ENCODE measurements at places on chromosomes 6 and 20. TPM values are rescaled to one million over a fixed set of nuclear protein-coding genes. Genes with fewer than 3 reads are reported as not detected.

- no peak for DNase-seq
Measured at GRCh38 chr20:40960521-40960956, 68.1 kb upstream of the TOP1 start.

- no peak for DNase-seq
Measured at GRCh38 chr6:21348504-21349195, 244.9 kb upstream of the SOX4 start.

KIF13A gene
- 36.3 TPM for total RNA-seq

ECI2 gene
- total RNA-seq: 137 TPM

CST3 gene
- total RNA-seq: 934 TPM

- DNase-seq: no peak
Measured at GRCh38 chr20:37911261-37911660, 8.3 kb downstream of the VSTM2L start.

DNA sequence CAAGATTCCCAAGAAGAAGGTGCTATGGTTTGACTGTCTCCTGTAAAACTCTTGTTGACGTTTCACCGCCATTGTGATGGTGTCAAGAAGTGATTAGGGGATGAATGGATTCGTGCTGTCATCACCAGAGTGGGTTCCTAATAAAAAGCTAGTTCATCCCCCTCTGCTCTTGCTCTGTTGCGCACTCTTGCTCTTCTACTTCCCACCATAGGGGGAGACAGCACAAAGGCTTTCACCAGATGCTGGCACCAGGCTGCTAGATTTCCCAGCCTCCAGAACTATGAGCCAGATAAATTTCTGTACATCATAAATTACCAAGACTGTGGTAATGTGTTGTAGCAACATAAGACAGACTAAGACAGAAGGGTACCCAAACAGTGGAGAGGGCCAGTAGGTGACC lies 21.6 kb upstream of the CCDC28A start:
- DNase-seq: no peak

HINT3 gene
- total RNA-seq: 33.2 TPM

VGLL2 gene
- total RNA-seq: not detected

- no peak for DNase-seq
Measured at GRCh38 chr6:11403035-11403601, 134.4 kb upstream of the TMEM170B start.

DNA sequence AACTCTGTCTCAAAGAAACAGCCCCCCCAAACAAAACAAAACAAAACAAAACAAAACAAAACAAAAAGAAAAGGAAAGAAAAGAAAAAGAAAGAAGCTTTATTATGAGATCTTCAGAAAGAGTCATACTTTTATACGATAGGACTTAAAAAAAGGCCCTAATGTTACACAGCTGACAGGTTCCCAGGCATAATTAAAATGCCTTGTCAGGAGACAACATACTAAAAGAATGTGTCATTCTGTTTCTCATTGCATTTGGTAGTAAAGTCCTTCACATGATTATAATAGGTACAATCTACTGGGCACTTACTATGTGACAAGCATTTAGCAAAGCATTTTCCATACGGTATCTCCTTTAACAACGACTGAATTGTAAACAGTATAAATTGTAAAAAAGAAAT lies 36.4 kb upstream of the RPN2 start:
- DNase-seq: no peak

ELOVL4 gene
- not detected for total RNA-seq

DNA sequence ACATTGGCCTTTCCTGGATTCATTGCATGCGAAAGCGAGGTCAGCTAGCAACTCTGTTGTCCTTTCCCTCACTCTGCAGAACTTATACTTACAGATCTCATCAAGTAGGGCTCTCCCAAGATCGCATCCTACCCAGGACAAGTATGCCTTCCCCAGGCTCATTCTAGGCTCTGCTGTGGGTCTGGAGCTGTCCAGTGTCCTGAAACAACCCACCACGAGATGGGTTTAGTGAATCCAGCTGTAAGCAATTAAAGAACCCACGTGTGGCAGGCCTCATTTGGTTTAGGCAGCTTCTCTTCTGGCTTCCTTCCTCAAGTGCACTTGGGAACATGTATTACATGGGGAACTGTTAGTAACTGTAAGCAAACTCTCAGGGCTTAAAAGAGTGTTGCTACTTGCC lies 406.5 kb upstream of the CHD6 start:
- DNase-seq: no peak

HLA-DOB gene
- total RNA-seq: not detected

TRIM31 gene
- total RNA-seq: 221 TPM

GRCh38 chr6:15356937-15357336 lies 111.1 kb downstream of the JARID2 start:
- DNase-seq: no peak

- no peak for DNase-seq
Measured at GRCh38 chr6:52726741-52727535, 36.3 kb downstream of the GSTA2 start.

DNA sequence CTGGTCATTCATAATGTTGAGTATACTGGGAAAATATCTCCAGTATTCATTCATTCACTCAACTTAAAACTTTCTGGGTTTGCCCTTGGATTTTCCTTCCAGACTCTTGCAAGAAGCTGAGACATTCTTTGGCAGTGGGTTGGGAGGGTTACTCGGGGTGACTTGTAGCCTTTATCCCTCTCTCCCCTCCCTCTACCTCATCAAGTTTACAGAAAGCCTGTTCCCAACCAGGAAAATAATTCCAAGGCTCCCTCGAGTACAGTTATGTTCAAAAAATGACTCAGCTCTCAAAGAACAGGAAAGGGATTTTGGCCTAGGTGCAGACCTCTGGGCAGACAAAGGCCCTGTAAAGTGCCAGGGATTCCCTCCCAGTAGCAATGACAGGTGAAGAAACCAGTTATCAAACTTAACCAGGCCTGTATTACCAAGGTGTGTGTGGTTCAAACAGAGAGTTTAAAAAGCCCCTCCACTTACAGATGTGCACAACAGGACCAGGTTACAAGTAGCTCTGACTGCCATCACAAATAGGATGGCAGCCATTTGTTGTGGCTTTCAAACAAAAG lies 22.2 kb downstream of the FKBP1A start:
- DNase-seq: no peak

DNA sequence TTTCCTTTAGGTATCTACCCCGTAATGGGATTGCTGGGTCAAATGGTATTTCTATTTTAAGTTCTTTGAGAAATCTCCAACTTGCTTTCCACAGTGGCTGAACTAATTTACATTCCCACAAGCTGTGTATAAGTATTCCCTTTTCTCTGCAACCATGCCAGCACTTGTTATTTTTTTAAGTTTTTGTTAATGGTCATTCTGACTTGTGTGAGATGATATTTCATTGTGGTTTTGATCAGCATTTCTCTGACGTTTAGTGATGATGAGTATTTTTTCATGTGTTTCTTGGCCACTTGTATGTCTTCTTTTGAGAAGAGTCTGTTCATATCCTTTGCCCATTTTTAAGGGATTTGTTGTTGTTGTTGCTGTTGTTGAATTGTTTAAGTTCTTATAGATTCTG lies 871.1 kb downstream of the KIF16B start:
- DNase-seq: no peak

- no peak for DNase-seq
Measured at GRCh38 chr6:6566766-6567165, 21.8 kb upstream of the LY86 start.

- no peak for DNase-seq
Measured at GRCh38 chr20:20520776-20521175, 152.9 kb downstream of the INSM1 start.

MAD2L1BP gene
- total RNA-seq: 61.0 TPM

TMC2 gene
- not detected for total RNA-seq

NHSL1 gene
- total RNA-seq: 73.2 TPM

FAM50B gene
- 5.2 TPM for total RNA-seq

OPN5 gene
- not detected for total RNA-seq

DNA sequence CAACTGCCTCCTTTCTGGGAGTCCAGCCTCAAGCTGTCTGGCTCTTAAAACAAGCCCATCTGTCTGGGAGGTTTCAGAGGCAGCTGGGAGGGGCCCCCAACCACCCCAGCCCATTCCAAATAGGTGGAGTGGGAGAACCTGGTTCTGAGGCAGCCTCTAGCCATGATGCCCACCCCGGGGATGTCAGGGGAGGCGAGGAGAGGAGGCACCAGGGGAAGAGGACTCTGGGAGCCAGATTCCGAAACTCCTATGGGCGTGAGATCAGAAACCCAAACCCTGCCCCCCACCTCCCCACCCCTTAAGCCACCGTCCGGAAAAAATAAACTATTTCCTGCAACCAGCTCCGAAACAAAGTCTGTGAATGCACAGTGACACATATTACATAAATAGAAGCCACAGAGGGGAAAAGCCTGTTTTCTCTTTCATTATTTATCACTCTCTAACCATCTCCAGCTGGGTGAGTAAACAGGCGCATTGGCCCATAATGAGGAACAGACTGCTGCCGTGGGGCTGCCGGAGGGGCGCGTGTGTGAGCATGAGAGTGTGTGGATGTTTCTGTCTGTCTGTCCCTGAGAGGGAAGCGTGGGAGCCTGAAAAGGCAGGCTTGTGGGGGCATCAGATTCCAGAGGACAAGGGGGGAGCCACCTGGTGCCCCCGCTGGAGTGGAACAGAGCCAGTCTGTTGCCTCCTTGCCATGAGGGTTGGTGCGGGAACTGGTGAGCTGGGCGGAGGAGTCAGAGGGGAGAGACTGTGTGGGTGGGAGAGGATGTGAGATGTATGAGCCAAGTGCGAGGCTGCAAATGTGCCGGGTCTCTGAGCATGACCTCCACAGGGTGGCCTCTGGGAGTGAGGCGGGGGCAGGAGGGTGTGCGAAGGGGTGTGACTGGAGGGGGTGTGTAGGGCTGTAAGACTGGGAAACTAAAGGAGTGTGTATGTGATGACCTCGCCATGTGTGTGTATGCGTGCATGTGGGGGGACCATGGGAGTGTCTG lies 14.3 kb upstream of the FOXP4 start:
- DNase-seq: peak; percentile 19

GRCh38 chr6:85797993-85798392 lies 155.3 kb upstream of the SYNCRIP start:
- DNase-seq: peak; percentile 12

GRCh38 chr20:41818369-41818768 lies 200.2 kb upstream of the CHD6 start:
- no peak for DNase-seq

HEY2 gene
- total RNA-seq: 0.79 TPM

- DNase-seq: no peak
Measured at GRCh38 chr20:5586720-5587119, 163.5 kb upstream of the SHLD1 start.

MYB gene
- total RNA-seq: 39.6 TPM

DNA sequence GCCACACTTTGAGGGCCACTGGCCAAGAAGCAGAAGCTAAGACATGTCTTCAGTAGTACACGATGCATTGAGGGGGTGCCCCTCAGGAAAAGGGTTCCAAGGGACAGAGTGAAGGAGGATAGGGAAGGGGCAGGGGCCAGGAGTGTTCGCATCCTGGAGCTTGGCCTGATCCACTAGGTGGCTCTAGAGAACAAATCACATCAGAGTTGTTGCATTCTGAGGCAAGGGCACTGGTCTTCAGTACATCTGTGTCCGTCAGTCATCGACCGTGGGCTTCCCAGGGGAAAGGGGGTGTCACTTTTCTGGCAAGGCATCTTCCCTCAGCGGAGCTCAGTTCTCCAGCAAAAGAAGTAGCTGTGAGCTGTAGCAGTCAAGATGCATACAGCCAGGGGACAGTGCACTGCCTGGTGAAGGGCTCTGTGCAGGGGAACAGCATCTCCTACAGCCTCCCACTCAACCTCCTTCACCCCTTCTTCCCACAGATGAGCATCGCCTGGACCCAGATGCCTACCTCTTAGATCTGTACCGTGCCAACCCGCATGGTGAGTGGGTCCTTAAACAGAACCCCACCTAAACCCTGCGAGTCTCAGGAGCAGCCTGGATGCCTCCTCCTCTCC lies 47.8 kb downstream of the ARHGAP40 start:
- no peak for DNase-seq

OOEP gene
- total RNA-seq: not detected
